Stimulated activated CD4-positive, alpha-beta T cell treated with anti-CD3 and anti-CD28 coated beads, Interleukin-2, amount 100 ng/mL, for 4 hours (primary cell): ENCODE measurements at places on chromosomes 7 and 10.

DNA sequence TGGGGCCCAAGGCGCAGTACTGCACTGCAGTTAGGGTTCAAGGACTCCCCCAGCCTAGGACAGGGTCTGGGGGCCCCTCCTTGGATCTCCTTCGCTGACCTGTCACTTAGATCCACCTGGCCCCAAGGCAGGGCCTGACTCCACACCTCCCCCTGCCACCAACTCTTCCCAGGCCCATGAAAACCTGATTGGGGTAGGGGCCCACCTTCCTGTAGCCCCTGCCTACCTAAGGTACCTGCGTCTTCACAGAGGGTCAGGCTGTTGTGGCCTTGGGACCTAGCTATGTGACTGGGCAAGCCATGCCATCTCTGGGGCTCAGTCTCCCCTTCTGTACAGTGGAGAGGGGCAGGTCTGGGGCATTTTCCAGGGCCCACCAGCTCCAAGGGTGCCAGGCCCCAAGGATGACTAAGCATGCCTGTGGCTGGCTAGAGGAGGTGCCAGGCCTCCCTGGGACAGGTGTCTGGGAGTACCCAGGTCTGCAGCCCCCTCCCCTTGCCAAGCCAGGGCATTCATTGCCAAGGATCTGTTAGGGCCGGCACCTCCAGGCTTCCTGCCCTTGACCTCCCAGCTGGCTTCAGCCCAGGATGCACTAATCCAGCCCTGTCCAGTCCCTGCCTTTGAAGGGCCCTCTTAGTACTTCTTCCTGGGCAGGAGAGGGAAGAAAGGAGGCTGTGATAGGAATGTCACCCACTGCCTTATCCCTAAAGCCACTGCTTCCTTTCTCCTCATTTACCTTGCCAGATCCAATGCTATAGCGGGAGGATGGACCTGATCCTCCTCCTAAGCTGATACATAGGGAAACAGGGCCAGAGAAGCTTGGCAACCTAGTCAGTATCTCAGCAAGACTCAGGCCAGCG lies 1.3 kb downstream of the LIMK1 start:
- no peak for DNase-seq

- no peak for DNase-seq
Measured at GRCh38 chr10:44356139-44357022, 28.5 kb downstream of the CXCL12 start.

DNA sequence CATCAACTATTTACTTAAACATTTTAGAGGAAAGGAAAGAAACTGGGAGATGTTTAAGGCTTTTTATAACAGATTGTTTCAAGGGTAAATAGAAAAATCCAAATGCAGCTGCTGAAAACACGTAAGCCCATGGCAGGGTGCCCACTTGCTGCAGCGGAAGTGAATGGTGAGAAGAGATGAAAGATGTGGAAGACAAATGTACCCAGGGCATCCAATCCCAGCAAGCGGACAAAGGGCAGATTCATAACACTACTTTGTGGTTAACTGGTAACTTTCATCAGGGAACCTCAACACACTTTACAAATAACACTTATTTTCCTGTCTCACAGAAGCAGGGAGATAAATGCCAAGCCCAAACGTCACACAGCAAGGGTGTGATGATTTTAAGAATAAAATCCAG lies 358.4 kb downstream of the KCNMA1 start:
- DNase-seq, result no peak

DNA sequence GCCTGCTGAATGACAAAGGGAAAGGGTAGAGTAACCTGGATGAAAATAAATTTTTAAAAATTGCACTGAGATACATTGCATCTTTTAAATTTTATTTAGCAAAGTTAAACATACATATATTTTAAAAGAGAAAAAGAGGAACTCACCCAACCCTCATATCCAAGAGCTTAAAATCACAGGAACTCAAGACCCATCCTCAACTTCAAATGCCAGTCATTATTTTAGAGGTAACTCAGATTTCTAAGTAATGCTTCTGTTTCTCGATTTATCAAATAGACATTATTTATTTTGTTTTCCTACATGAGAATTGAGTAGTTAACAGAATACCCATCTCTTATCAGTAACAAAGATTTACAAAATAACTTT lies 32.4 kb upstream of the KMT2E start:
- DNase-seq, result no peak

DNA sequence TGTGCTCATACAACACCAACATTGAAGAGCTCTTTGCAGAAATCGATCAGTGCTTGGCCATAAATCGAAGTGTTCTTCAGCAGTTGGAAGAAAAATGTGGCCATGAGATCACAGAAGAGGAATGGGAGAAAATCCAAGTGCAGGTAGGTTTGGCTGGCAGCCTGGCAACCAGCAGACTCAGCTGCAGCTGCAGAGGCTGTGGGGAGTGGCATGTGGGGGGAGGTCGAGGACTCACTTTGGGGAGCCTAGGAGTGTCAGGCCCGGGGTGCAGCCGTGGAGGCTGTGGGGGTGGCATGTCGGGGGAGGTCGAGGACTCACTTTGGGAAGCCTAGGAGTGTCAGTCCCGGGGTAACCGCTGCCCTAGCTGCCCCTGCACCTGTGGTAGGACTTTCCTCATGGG lies 35.1 kb downstream of the RNF32 start:
- DNase-seq, result no peak

DNA sequence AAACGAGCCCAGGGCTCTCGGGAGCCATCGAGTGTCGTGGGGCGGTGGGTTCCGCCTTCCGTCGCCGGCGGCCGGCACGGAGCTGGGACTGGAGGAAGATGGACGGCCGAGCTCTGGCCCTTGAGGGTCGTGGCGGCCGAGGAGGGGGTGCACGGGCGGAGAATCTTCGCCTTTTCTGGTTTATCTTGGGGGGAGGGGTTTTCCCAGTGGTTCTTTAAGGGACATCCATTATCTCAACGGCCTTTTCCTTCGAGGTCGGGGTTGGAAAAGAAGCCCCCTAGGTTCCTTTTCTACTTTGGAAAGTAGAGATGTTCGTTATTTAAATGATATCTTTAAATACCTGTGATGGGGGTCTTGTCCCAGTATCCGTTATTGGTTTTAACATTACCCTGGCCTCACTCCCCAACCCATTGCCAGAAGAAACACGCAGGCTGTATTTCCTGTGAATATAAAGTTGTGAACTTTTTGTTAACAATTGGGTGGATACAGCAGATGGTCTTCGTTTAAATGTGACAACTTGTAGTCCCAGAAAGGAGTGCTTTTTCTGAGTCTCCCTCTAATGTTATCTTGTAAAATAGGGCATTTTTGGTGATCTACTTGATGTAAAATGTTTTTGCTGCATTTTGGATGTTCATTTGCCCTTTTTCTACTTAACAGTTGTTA lies 765 bp downstream of the CCAR1 start:
- no peak for DNase-seq

- DNase-seq, result no peak
Measured at GRCh38 chr10:102147561-102147960, 4.6 kb upstream of the NOLC1 start.

- no peak for DNase-seq
Measured at GRCh38 chr10:98339799-98340198, 71.8 kb upstream of the LOXL4 start.

GRCh38 chr10:77187376-77187999 lies 450.1 kb downstream of the KCNMA1 start:
- DNase-seq, result no peak
